BE2C (cell line): ENCODE measurements at places on chromosomes 2 and 18.

- DNase-seq = no peak
These were observed 180.3 kb downstream of the TMEM182 start for GRCh38 chr2:102942107-102942506.

- no peak for DNase-seq
These were observed 72.2 kb downstream of the LNPK start for GRCh38 chr2:175929850-175930249.

- DNase-seq = no peak
These were observed 5.5 kb upstream of the GPR45 start for GRCh38 chr2:105236060-105236424.

- no peak for DNase-seq
These were observed 1345.8 kb upstream of the LRRTM1 start for GRCh38 chr2:81650048-81650971.

DNA sequence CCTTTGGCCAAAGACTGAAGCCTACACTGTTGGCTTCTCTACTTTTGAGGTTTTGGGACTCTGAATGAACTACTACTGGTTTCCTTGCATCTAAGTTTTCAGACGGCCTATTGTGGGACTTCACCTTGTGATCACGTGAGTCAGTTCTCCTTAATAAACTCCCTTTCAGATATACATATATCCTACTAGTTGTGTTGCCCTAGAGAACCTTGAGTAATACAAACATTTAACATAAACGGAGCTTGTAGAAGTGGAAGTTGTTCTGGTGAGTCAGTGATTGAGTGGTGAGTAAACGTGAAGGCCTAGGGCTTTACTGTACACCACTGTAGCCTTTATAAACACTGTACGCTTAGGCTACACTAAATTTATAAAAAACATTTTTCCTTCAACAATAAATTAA is 107.2 kb upstream of the CDH2 start:
- no peak for DNase-seq

- no peak for DNase-seq
These were observed 361.5 kb upstream of the RAB12 start for GRCh38 chr18:8247700-8248099.

GRCh38 chr18:55337908-55338521 is 250.0 kb downstream of the TCF4 start:
- DNase-seq = no peak

- DNase-seq = peak; percentile 48
These were observed 414.2 kb upstream of the CHAC2 start for GRCh38 chr2:53353135-53354114.

DNA sequence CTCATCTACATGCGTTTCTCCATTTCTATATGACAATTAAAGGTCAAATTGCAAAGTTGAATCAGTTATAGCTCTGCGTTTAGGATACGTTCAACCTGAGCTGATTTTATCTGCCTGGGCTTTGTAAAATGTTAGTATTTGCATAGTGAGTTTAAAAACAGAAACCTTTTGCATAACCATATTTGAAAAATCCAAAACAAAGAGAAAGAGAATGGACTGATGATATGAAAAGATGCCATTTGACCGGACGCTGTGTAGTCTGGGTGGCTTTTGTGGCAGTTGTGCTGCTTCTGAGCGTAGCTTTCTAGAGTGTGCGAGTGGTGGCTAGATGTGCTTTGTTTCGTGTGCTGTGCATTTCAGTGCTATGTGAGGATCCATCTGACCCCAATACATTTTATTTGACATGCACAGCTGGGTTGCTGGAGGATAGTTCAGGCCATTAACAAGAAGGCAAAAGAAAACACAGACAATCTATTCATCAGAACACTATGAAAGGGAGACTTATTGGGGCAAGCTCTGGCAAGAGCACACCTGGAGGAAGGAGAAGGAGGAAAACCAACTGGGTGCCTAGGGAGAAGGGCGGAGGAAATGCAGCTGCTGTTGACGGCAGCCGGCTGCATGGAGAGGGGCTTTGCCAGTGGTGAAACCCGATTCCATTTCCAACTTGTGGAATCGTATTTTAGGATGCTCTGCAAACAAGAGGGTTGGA is 126.8 kb downstream of the ACOXL start:
- no peak for DNase-seq

DNA sequence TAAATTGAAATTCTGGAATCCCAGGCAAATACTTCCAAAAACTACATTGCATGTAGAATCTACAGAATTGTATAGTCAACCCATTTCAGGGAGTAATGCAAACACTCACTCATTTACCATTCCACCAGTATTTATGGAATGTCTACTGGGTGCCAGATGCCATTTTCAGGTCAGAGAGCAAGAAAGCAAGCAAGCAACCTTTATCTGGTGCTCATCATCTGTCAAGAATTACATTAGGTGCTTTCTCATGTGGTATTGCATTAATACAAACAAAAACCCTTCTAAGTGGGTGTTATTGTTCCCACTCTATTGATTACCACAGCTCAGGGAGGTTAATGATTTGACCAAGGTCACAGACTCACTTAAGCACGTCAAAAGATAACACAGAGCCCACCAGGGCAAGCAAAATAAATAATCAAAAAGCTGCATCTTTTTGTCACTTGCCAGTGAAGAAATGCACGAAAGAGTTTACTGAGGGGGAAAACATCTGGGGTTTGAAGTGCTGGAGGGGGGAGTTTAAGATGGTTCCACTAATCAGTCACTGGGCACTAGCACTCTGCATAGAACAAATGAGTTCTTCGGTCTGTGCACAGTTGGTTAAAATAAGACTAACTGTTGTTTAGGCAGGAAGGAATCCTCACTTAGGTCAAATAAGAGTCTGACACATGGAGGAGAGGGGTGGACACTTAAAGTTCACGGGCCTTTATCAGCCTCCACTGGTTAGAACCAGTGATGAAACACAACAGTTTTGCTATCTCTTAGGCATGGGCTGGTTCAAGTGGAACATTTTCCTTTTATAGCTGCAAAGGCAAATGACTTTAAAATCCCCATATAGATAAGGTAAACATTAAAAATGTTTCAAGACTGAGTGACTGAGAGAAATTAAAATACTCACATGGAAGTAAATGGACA is 208.8 kb downstream of the CDH2 start:
- DNase-seq = no peak

DNA sequence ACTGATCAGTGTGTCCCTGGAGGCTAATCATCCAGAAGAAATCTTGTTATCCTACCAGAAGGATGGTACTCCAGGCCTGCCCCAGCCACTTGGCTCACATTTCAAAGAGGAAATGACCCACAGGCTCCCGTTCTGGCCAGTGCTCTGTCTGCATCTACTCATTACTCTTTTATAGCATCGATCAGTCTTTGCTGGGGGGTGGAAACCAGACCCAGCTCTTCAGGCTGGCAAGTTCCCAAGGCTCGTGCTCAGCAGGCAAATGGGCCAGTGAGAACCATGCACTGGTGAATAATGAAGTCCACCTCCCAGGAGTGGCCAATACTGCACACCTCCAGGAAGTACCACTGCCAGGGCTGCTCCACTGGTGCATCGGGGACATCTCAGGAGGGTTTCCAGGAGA is 38.8 kb downstream of the DNER start:
- peak; percentile 41 for DNase-seq

GRCh38 chr2:224360801-224361251 is 41.1 kb downstream of the FAM124B start:
- DNase-seq = no peak

DNA sequence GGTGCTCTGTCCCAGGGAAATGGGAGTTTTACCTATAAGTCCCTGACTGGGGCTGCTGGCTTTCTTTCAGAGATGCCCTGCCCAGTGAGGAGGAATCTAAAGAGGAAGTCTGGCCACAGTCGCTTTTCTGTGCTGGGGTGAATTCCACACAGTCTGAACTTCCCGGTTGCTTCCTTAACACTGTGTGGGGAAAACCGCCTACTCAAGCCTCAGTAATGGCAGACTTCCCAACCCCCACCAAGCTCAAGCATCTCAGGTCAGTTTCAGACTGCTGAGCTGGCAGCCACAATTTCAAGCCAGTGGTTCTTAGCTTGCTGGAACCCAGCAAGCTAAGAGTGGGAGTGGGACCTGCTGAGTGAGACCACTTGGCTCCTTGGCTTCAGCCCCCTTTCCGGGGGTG is 54.9 kb downstream of the NUP35 start:
- DNase-seq = no peak

- DNase-seq = no peak
These were observed 15.1 kb downstream of the PLCD4 start for GRCh38 chr2:218622606-218623365.

- DNase-seq = no peak
These were observed 3.2 kb downstream of the GLI2 start for GRCh38 chr2:120738786-120739437.

GRCh38 chr18:25298853-25299274 is 53.1 kb downstream of the ZNF521 start:
- DNase-seq = no peak

DNA sequence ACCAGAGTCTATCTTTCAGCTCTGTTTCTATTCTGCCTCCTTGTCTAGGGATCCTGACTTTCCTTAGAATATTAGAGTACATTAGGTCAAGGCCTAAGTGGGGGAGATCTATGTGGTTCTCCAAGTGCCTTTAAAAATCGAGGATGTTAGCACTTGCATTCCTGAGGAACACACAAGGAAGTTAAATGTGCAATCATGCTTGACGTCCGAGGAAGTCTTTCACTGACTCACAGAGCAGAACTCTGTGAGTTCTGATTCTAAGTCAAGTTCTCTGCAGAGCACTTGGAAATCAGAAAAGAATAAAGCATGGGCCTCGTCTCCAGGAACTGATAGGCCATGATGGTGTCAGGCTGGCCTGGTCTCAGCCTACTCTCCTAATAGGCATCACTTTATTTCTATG is 17.2 kb downstream of the FHOD3 start:
- no peak for DNase-seq

GRCh38 chr2:149860276-149860921 is 272.8 kb upstream of the MMADHC start:
- no peak for DNase-seq

GRCh38 chr2:103860016-103860415 is 993.9 kb upstream of the POU3F3 start:
- no peak for DNase-seq

DNA sequence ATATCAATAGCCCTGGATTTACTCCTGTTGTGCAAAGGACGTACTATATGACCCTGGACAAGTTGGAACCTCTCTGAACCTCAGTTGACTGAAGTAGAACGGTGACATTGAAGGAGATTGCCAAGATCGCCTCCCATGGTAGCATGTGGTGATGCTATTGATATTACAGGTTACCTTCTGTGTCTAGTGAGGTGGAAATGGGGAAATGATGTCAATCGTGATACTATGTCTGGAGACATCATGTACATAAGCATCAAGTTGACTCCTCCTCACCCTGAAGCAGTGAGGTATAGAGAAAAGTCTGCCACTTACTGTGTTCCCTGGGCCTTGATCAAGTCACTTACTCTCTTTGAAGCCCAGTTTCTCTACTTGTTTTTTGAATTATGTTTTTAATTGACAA is 93.9 kb downstream of the KLF7 start:
- no peak for DNase-seq

DNA sequence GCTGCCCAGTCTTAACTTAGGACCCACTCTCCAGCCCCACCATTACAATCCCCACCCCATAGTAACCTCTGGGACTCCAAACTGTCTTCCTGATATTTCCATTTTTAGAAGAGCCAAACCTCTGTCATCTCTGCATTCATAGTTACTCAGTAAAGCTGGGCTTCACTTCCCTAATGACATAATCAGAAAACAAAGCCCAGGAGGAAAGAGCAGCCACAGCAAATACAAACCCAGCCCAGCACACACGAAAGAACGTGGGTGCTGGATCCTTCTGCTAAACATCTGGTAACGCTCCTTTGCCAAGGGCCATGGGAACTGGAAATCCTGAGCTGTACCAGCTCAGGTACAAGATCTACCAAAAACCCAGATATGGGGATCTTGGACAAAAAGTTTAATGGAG is 36.8 kb upstream of the RIOK3 start:
- DNase-seq = no peak

- no peak for DNase-seq
These were observed 46.5 kb downstream of the SMAD4 start for GRCh38 chr18:51076503-51076902.

DNA sequence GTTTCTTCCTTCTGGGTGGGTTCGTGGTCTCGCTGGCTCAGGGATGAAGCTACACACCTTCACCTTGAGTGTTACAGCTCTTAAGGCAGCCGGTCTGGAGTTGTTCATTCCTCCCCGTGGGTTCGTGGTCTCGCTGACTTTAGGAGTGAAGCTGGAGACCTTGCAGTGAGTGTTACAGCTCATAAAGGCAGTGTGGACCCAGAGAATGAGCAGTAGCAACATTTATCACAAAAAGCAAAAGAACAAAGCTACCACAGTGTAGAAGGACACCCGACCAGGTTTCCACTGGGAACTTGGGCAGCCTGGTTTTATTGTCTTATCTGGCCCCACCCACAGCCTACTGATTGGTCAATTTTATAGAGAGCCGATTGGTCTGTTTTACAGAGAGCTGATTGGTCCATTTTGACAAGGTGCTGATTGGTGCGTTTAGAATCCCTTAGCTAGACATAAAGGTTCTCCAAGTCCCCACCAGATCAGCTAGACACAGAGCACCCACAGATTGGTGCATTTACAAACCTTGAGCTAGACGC is 20.1 kb upstream of the ROCK1 start:
- DNase-seq = no peak

GRCh38 chr18:80034852-80035406 is 695 bp downstream of the RBFA start:
- no peak for DNase-seq

DNA sequence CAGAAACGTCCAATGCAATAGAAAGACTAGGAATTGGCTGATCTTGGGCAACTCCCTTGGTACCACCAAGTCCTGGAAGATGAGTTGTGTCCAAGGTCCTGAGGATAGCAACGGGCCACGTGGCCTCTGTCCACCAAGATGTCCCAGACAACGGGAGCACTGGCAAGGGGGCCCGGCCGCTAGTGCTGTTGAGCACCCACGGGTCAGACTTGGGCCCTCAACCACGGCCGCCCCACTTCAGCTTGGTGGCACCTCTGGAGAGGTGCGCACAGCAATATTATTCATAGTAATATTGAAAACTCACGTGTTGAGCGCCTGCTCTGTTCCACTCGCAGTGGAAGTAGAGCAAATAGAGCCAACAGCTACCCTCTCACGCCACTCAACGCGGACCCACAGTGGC is 19.0 kb downstream of the PASK start:
- DNase-seq = no peak

DNA sequence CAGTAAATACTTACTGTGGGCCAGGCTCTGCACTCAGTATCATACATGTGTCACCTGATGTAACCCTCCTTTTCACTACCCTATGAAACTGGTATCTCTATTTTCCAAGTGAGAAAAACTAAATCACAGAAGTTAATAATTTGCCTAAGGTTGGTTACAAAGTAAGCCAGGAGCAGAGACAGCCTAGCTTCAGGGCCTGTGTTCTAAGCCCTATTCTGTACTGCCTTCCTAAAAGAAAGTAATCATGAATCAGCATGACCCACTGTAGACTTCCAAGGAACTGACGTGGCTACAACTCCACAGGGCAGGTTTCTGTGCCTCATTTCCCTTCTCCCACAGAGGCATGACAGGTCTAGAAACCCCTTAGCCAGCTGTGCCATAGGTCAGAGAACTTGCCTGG is 14.3 kb downstream of the ZNF142 start:
- DNase-seq = no peak

GRCh38 chr18:10057401-10057893 is 143.6 kb downstream of the VAPA start:
- DNase-seq = no peak
